Activated T-cell treated with anti-CD3 and anti-CD28 coated beads, Interleukin-2, amount 50 U/mL, for 1 hour (primary cell): ENCODE measurements at places on chromosomes 16 and 17.

GRCh38 chr16:60553090-60553757 lies 1483.0 kb downstream of the CDH8 start:
- DNase-seq: no peak

- peak; percentile 75 for DNase-seq
Measured at GRCh38 chr16:56193951-56194726, 2.9 kb downstream of the GNAO1 start.

DNA sequence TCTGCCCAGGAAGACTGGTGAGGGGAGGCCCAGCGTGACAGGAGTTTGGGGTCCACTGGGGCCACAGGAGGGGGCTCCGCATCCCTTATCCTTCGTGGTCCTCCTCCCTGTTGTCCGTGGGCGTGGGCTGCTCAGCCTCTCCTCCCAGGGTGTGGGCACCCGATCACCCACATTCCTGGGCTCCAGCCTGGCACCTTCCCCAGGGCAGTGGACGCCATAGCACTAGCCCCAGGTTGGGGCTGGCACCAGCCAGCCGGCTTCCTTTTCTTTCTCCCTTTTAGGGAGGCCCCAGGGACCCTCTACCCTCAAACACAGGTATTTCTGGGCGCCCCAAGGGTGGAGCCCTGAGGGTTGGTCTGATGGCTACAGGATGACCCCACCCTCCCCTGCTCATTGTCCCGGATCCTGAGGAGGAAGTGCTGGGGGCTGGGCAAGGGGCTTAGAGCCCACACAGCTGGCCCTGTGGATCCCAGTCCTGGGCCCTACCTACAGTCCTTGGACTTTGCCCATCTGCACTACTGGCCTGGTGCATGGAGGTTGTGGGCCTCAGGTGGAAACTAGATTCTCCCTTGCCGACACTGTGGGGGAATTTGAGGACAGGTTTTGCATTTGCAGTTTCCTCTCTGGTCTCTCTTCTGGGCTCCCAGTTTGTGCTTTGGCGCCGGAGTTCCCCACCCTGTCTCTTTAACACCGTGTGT lies 1.1 kb downstream of the KIF1C start:
- DNase-seq: peak; percentile 29

GRCh38 chr16:87956365-87957231 lies 5.4 kb downstream of the BANP start:
- peak; percentile 76 for DNase-seq

GRCh38 chr17:82092995-82093751 lies 4.9 kb downstream of the FASN start:
- DNase-seq: no peak
